NCI-H2081 (cell line): ENCODE measurements at places on chromosomes 5 and 9.

- no peak for DNase-seq
Observed at GRCh38 chr5:77426670-77427069, 65.4 kb downstream of the WDR41 start.

GRCh38 chr5:131942016-131942415, 3.4 kb downstream of the MEIKIN start:
- DNase-seq: no peak

GRCh38 chr5:158755221-158755620, 344.5 kb downstream of the EBF1 start:
- DNase-seq: no peak

GRCh38 chr5:180021900-180022299, 49.7 kb downstream of the RNF130 start:
- no peak for DNase-seq

- DNase-seq: no peak
Observed at GRCh38 chr5:179438011-179438441, 92.8 kb upstream of the ADAMTS2 start.

GRCh38 chr5:133930061-133930812, 38.2 kb downstream of the C5orf15 start:
- no peak for DNase-seq

GRCh38 chr9:36903541-36904435, 130.3 kb downstream of the PAX5 start:
- no peak for DNase-seq

- DNase-seq: no peak
Observed at GRCh38 chr5:90111364-90112032, 298.1 kb downstream of the CETN3 start.

DNA sequence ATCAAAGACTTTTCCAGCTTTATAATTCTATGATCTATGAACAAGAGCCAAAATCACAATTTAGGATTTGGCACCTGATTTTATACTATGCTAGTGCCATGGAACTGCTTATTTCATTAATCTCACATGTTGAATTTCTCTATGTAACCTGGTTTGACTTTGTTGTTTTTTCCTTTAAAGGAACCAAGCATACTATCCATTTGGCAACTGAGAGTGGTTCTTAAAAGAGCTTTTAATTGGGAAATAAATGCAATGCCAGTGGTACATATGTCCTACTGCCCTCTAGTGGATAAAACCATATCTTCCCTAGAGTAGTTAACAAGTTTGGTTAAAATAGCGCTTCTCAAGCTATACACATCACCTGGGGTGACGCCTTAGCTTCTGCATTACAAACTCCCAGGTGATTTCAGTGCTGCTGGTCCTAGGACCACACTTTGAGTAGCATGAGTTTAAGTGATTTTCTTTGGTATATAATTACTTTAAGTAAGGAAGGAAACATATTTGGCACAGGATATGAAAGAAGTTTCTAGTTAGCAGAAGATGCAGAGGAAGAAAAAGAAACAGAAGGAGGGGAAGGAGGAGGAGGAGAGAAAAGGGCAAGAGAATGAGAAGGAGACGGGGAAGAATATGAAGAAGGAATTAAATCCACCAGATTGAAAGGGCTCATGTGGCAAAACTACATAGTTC, 56.8 kb downstream of the FGF10 start:
- DNase-seq: peak; percentile 41

DNA sequence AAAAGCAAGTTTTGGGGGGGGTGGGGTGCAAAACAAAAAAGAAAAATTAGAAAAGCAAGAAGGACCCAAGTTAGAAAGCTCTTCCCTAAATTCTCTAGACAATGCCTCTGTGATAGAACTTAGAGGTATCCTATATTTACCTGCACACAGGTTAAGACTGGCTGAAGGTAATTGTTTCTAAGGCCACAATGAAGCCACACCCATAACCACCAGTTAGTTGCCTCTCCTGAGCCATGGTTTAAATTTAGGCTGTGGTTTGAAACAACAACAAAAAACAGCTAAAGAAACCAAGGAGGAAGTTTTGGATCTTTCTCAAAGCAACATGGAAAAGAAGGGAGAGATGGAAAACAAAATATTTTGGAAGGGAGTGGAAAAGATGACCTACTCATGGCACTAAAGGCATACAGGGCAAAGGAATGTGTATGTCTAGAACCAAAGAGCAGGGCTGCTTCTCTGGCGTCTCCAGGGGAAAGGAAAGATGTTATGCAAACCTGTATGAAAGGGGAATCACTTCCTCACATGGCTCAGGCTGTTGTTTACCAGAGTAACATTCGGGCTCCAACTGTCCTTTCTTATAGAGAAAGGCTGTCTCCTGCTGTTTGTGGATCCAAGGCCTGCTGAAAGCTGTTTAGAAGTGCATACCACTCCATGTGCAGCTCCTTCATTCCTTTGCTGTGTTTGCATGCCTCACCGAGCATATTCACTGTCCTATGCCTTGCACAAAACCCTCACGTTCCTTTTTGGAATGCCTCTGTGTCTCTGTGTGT, 408.9 kb upstream of the MPDZ start:
- no peak for DNase-seq
